ENCODE measurements at places on chromosomes 3 and 15.

- DNase-seq: no peak
Measured at GRCh38 chr3:40940651-40941050, 258.7 kb upstream of the CTNNB1 start.

GRCh38 chr3:79203144-79203519 lies 564.7 kb downstream of the ROBO1 start:
- no peak for DNase-seq

DNA sequence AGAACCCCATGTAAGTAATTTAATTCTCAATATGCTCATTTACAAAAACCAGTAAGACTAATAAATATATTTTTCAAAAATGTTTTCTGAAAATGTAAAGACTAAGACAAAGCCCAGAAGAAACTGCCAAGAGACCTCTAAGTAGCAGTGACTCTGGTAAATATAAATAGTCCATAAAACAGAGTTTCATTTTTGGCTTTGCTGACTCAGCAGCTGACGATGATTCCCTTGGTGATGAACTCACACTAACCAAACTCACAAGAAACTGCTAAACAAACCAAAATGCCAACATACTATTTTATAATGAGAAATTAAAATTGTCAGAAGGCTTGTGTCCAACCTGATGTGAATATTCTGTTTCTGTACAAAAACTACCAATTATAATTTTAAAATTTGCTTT lies 31.5 kb upstream of the IMPG2 start:
- DNase-seq: no peak

- DNase-seq: no peak
Measured at GRCh38 chr15:71384501-71384900, 269.2 kb downstream of the THSD4 start.

GRCh38 chr15:68644083-68644904 lies 65.5 kb downstream of the CORO2B start:
- DNase-seq: no peak

DNA sequence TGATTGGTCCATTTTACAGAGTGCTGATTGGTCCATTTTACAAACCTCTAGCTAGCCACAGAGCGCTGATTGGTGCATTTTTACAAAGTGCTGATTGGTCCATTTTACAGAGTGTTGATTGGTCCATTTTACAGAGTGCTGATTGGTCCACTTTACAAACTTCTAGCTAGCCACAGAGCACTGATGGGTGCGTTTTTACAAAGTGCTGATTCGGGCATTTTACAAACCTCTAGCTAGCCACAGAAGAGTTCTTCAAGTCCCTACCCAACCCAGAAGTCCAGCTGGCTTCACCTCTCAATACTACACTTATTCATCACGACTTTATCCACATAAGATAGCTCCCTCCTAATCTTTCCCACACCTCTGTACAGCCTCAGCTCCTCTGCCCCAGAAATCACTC lies 899.8 kb downstream of the TUSC7 start:
- no peak for DNase-seq

DNA sequence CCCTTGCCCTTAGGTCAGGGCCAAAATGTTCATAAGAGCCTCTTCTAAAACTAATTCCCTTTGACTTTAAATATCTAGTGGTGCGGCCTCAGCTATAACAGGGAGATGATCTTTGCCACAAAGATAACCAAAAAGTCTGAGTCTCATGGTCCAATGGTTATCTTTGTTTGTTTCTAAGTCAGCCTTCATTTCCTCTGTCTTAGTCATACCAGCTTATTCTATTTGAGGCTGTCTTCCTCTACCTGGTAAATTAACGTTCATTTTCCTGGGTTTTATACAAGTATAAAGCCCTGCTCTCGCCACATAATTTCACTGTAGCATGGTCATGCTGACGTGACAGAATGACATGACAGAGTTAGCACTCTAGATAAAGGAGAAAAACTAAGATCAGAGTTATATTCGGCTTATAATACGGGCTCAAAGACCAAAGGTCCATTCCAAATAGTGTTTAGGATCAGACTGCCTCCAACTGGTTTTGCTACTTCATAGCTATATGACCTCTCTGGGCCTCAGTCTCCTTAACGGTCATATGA lies 18.4 kb downstream of the ZNF860 start:
- peak; percentile 54 for DNase-seq
